ENCODE measurements at places on chromosomes 2 and 18. TPM values are rescaled to one million over a fixed set of nuclear protein-coding genes. Genes with fewer than 3 reads are reported as not detected.

- H3K36me3 ChIP-seq, result no peaks in the 10 kb centered on the region
- H3K27me3 ChIP-seq, result no peaks in the 10 kb centered on the region
- no peaks in the 10 kb centered on the region for H3K4me1 ChIP-seq
These were observed 43.0 kb upstream of the ACKR3 start for GRCh38 chr2:236526455-236527158.

DNA sequence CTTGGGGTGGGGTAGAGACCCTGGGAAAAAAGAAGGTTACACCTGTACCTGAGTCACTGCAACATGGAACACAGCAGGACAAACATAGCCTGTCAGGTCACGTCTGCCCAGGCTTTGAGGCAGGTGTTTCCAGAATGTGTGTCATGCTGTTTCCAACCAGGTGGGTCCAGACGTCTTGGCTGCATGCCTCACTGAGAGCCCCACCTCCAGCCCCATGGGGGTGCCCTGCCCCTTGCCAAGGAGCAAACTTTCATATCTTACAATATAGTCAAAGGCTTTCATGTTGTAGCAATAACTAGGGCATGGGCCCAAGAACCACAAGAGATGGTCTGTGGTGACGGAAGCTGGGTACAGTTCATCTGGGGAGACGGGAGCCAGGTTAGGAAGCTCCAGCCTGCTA, 499.7 kb downstream of the BCL11A start:
- H3K4me1 ChIP-seq, result peaks cover 33% of the 10 kb centered on the region
- no peaks in the 10 kb centered on the region for H3K36me3 ChIP-seq
- no peak overlapping the region for H3K4me3 ChIP-seq
- no peak for DNase-seq

- peaks cover 7% of the 10 kb centered on the region for H3K4me1 ChIP-seq
- peak overlapping the region; percentile 88 for H3K4me3 ChIP-seq
- H3K27ac ChIP-seq, result no peak overlapping the region
These were observed 1.6 kb downstream of the SLC35F6 start for GRCh38 chr2:26765475-26766200.

The GNLY gene
- total RNA-seq, result not detected

The TMEM17 gene
- 1.2 TPM for total RNA-seq

- peaks cover 11% of the 10 kb centered on the region for H3K4me1 ChIP-seq
- H3K36me3 ChIP-seq, result no peaks in the 10 kb centered on the region
- H3K4me3 ChIP-seq, result no peak overlapping the region
- peaks cover 4% of the 10 kb centered on the region for H3K27me3 ChIP-seq
- peak; percentile 0 for DNase-seq
These were observed 16.9 kb upstream of the ALPP start for GRCh38 chr2:232361646-232362045.

- H3K4me1 ChIP-seq, result peaks cover 22% of the 10 kb centered on the region
- peak overlapping the region; percentile 18 for H3K27ac ChIP-seq
- H3K36me3 ChIP-seq, result peaks cover 13% of the 10 kb centered on the region
These were observed 11.5 kb downstream of the DPP4 start for GRCh38 chr2:162062559-162062958.

Data from WTC11 (cell line).